ENCODE measurements at places on chromosomes 2 and 18.

- no peak for DNase-seq
Observed at GRCh38 chr2:239460780-239461179, 60.0 kb upstream of the HDAC4 start.

- DNase-seq: no peak
Observed at GRCh38 chr2:186949726-186950256, 100.8 kb upstream of the ZSWIM2 start.

DNA sequence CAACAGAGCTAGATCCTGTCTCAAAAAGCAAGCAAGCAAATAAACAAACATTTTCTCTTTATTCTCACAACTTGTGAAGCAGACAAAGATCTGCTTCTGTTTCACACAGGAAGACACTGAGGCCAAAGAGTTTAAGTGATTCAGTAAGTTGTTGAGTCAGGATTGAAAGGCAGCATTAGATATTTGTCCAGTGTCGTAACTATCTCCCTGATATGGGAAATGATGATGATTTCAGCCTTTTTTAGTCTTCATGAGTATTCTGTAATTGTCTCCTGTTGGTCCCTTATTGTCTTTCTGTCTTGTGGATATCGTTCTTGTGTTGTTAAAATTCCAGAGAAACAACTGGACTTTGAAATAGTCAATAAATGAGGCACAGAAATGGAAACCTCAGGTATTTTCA is 59.6 kb downstream of the GATA6 start:
- DNase-seq: no peak

GRCh38 chr2:75710220-75710576 is 517 bp downstream of the GCFC2 start:
- DNase-seq: no peak

- DNase-seq: no peak
Observed at GRCh38 chr2:23700627-23701026, 226.3 kb downstream of the ATAD2B start.

DNA sequence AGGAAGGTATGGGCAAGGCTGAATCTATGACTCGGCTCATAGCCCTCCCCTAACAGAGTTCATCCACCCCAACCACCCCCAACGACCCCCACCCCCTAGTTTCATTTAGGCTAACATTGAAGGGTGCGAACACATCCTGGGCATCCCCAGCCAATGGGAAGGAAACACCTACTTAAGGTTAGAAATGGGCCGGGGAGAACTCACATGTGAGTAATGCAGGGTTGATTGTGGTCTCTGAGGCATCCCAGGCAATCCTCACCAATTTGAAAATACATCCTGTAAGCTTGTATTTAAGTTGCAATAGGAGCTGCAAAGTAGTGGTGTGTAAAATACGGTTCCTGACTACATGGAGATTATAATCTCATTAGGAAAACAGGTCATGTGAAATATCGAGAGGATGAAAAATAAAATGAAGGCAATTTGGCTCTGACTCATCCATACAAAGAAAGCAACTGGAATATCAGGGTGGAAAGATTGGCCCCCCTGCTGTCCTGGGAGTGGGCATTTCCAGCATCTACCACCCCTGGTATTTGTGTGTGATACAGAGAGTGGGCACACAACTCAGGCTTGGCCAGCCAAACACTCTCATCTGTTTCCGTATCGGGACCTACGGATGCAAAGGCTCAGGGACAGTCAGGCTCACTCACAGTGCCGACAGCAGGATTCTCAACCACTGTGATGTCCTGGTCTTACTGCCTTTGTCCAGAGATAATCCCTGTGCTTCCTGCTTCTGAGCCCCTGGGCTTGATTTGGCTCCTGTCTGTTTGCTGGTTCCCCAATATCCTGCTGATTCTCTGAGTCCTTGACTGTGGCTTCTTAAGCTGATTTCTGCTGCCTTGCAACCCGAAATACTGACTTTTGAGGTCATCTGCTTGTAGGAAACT is 90.0 kb upstream of the NCKAP5 start:
- no peak for DNase-seq

DNA sequence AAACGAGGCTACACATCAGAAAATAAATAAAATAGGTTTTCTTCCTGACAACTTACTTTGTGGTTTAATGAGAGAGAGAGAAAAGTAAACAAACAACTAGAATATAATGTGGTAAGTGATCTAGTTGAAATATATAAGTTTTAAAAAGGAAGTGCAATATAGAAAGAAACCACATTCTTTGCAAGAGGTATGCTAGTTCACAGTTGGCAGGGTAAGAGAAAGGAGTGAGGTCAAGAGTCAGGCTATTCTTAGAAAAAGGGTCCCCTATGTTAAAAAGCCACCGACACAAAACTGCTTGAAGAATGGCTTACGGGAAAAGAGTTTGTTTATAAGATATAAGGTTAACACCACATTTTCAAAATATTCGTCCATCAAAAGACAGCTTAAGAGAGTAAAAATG is 462.1 kb downstream of the ERBB4 start:
- DNase-seq: no peak

DNA sequence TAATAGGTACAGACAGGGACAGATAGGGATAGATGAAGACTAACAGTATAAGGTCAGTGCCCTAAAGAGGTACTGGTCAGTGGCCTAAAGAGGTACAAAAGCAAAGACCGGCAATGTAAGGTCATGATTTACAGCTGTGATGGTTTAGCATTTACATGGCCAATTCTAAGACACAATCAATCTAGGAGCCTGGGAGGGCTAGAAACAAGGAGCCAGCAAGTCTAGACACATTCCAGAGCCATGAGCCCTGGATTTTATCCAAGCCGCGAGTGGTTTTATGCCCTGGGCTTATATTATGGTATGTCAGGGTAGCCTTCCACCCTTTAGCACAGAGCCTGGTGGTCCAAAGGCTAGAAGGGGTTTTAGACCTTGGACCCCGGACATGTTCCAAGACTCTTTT is 124.2 kb downstream of the CBLN2 start:
- no peak for DNase-seq

DNA sequence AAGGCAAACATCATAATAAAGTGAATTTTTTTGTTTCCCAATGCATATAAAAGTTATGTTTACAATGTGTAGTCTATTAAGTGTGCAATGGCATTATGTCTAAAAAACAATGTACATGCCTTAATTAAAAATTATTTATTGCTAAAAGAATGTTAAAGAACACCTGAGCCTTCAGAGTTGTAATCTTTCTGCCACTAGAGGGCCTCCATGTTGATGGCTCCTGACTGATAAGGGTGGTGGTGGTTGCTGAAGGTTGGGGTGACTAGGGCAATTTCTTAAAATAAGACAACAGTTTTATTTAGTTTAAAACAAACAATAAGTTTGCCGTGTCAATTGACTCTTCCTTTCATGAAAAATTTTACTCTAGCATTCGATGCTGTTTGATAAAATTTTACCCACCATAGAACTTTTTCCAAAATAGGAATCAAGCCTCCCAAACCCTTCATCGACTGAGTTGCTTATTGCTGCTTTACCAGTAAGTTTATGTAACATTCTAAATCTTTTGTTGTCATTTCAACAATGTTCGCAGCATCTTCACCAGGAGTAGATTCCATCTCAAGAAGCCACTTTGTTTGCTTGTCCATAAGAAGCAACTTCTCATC is 32.3 kb downstream of the MAP3K2 start:
- peak; percentile 42 for DNase-seq

DNA sequence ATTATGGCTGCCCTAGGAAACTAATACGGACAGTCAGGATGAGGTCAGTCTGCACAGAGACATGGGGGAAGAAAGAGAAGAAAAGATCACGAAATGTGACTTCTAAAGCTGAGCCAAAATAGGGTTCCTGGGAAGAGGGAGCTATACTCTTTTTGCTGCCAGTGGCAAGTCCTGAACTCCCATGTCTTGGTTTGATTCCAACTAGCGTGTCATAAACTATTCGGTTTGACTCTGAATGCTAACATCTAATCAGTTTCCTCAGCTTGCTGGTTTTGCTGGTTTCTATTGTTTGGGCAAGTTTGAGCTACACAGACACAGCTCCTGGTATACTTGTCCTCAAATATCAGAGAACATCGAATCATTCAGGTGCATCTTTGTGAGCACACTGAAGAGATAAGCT is 80.5 kb upstream of the CYP1B1 start:
- no peak for DNase-seq

- DNase-seq: no peak
Observed at GRCh38 chr2:199405241-199405640, 52.5 kb downstream of the SATB2 start.

DNA sequence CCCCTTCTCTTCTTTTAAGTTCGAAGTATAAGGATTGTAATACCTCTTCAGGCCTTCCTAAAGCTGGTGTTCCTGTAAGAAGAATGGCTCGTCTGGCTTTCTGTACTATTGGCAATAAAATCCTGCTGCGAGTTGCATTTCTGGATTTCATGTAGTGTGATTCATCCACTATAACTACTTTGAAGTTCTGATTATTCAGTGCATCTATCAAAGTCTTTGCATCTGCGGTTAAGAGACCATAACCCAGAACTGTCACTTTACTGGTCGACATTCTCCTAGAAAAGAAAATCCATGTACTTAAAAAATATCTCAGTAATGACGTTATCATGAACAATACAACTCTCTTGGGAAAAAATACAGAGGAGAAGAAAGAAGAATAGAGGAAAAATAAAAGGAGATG is 181.1 kb downstream of the ZRANB3 start:
- DNase-seq: no peak

- no peak for DNase-seq
Observed at GRCh38 chr18:36889321-36889720, 60.4 kb downstream of the KIAA1328 start.

GRCh38 chr2:54347622-54348021 is 91.6 kb upstream of the TSPYL6 start:
- DNase-seq: no peak

DNA sequence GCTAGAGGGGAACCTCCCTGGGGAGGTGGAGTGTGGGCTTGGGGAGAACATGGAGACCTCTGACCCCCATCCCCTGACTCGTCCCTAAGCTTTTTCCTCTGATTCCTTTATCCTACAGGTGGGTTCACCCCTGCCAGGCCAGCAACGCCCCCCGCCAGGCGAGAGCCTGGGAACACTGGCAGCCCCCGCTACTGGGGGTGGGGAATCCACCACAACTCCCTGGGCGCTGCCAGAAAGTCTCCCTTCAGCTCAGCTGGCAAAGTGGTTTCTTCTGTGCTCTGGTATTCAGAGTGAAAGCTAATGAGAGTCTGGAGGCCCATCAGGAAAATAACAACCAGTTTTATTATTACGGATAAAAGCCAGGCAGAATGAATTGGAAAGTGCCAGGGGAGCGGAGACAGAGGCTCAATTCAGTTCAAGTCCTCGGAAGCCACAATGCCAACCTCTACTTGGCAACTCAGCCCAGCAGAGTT is 2.8 kb downstream of the DIPK1C start:
- no peak for DNase-seq

DNA sequence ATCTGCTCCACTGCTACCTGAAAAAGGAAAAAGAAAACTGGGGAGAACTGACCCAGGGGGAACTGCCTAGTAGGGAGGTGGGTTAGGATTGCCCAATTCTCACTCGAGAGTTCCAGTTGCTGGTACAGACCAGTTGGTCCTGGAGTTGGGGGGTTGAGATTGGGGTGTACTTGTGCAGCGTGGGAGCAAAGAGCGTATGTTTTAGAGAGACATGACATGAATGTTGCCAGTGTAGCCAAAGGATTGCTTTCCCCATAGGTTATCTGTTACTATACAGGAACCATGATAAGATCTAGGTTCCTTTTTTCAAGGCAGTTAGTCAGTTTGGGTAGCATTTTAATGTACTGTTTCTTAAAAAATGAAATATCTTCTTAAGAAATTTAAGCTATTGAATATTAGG is 68.6 kb downstream of the APLF start:
- no peak for DNase-seq

DNA sequence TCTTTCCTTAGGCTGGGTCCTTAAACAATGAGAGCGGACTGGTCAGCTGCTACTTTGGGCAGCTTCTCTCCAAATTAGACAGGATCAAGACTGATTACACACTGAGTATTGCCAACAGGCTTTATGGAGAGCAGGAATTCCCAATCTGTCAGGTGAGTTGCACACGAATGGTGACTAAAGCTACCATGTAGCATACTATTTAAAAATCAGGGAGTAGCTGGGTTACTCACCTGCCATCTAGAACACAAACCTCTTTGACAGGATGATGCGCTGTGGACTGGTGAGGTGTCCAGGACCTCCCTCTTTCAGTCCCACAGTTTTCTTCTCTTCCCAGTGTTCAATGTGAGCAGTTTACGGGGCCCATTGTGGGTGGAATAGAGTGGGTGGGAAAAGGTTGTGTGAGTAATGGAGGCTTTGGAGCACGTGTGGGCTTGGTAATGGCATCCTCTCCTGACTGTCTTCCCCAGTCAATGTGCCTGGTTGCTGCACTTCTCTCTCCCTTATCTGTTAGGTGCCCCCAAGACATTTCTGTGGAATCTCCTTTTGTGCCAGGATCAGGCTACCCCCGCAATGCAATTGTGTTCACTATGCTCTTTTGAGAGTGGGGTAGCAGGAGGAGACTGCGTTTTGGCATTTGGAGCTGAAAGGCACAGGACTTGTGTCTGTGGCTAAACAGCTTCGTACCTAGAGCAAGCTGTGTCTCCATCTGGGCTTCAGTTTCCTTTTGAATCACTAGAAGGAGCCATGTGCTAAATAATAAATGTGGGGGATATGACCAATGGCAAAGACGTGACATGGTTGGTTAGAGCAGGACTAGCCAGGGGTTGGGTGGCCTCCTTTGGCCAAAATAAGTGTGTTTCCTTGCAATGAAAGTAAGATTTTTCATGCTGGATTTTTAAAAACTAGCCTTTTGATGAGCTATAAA is 17.7 kb downstream of the SERPINB12 start:
- DNase-seq: no peak

- peak; percentile 17 for DNase-seq
Observed at GRCh38 chr2:73156539-73157124, 43.9 kb upstream of the RAB11FIP5 start.

GRCh38 chr2:193326296-193326695 is 1131.6 kb upstream of the TMEFF2 start:
- no peak for DNase-seq

DNA sequence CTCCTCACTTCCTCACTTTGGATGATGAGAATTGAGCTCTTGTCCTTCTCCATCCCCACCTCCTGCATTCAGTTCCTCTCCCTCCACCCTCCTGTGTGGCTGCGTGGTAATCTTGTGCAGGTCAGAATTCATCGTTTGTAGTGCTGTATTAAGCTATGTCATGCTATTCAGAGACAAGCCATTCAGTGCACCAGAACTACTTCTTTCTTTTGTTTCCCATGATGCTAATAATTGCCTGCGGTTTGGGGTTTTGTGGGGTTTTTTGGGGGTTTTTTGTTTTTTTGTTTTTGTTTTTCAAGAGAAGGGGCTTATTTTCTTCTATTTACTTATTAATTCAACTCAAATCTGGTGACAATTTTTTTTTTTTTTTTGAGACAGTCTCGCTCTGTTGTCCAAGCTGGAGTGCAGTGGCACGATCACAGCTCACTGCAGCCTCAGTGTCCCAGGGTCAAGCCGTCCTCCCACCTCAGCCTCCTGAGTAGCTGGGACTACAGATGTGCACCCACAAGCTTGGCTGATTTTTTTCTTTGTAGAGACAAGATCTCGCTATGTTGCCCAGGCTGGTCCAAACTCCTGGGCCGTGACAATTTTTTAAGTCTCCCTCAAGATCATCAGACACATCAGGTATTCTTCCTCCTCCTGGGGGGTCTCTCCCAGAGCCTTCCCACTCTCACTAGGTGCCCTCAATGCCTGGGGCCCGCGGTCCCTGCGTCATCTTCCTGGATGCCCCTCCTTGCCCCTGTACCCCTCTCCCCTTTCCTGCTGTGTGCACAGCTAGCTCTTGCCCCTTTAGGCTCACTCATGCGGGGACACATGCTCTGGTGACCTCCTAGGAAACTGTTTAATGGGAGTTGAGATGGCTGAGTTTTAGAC is 37.8 kb downstream of the MAL start:
- DNase-seq: no peak

GRCh38 chr2:36387258-36387916 is 31.8 kb downstream of the CRIM1 start:
- DNase-seq: no peak

Measured in T-cell (primary cell).